BE2C (cell line): ENCODE measurements at places on chromosomes 11 and 22.

DNA sequence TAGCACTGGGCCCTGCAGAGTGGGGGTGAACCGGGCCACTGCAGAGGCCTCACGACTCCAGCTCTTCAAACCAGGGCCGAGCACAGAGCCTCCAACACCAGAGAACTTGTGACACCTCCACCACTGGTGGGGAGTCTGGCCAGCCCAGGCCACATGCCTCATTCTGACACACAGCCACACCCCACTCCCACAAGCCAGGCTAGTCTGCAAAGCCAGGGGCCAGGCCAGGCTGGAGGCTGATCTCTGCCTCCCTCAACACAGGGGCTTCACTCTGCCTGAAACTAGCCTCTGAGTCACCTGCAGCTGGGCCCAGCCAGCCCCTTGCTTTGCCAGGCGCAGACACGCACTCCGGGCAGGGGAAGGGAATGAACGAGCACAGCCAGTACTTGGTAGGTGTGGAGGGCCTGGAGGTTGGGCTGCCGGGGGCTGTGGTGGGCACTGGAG, 102.9 kb downstream of the MED15 start:
- DNase-seq: no peak

- no peak for DNase-seq
Measured at GRCh38 chr11:47904048-47904447, 55.9 kb upstream of the NUP160 start.

DNA sequence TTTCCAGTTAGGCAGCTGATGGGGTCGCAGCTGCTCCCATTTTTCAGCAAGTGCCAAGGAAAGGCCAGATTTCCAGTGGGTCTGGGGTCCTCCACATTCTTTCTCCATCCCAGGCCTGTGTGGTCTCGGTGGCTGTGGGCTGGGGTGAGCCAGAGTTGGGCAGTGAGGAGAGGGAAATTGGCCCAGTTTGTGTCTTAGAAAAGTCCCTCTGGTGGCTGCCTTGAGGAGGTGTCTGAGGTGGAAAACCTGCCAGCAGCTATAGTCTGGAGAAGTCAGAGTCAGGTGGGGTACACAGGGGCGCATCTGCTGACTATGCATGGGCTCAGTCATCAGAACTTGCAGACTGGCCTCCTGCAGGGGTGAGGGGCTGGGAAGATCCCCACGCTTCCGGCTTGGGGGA, 30.5 kb downstream of the MRGPRD start:
- no peak for DNase-seq

DNA sequence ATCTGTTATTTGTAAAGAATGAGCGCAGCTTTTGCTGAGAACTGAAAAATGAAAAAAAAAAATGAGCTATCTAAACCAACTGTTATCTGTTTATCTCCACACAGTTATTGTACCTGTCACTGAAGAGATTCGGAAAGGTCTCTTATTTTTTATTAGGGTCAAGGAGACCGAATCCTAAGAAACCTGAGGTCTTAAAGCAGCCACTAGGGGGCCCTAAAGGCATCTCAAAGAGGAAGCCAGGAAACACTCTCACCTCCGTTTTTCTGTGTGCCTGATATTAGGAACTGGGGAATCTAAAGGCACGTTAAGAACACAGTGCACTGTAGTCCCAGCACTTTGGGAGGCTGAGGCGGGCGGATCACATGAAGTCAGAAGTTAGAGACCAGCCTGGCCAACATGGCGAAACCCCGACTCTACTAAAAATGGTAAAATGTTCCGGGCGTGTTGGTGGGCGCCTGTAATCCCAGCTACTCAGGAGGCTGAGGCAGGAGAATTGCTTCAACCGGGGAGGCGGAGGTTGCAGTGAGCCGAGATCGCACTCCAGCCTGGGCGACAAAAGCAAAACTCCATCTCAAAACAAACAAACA, 3.5 kb upstream of the LARGE1 start:
- DNase-seq: peak; percentile 61

- no peak for DNase-seq
Measured at GRCh38 chr22:37328017-37328416, 45.7 kb downstream of the CYTH4 start.

DNA sequence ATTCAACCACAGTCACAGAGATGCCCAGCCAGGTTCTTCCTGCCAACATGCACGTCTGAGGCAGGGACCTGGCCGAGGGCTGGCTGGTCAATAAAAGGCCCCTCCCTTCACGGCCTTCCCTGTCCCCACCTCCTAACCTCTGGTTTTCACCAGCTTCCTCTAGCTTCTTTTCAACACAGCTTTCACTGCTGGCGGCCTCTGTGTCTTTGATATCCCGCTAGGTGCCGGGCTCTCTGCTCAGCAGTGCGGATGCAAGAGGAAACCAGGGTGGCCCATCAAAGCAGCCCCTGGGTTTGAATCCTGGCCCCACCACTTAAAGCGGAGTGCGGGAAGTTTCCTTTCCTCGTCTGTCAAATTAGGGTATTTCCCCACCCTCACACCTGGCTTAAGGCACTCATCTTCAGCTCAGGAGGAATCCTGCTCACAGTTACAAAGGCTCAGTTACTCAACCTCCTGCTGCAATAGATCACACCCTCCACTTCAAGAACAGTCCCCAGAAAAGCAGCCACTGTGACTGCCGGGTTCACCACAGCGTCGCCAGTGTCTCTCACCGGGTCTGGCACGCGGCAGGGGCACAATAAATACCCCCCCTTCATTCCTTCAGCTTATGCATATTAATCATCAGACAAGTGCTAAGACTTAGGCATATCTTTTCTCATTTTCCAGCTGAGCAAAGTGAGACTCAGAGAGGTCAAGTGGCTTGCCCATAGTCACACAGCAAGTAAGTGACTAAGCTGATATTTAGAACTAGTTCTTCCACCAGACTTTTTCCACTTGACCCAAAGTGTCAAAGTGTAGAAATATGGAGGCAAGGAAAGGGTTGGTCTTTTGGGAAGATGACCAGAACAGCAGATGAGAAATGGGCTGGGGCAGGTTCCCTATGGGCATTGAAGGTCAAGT, 45.7 kb downstream of the TXN2 start:
- no peak for DNase-seq

DNA sequence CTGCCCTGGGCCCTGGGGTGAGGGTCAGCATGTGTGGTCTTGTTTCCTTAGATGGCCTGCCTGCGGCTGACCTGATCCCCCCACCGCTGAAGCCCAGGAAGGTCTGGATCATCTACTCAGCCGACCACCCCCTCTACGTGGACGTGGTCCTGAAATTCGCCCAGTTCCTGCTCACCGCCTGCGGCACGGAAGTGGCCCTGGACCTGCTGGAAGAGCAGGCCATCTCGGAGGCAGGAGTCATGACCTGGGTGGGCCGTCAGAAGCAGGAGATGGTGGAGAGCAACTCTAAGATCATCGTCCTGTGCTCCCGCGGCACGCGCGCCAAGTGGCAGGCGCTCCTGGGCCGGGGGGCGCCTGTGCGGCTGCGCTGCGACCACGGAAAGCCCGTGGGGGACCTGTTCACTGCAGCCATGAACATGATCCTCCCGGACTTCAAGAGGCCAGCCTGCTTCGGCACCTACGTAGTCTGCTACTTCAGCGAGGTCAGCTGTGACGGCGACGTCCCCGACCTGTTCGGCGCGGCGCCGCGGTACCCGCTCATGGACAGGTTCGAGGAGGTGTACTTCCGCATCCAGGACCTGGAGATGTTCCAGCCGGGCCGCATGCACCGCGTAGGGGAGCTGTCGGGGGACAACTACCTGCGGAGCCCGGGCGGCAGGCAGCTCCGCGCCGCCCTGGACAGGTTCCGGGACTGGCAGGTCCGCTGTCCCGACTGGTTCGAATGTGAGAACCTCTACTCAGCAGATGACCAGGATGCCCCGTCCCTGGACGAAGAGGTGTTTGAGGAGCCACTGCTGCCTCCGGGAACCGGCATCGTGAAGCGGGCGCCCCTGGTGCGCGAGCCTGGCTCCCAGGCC, 12.7 kb downstream of the TMEM121B start:
- DNase-seq: no peak
